ENCODE measurements at places on chromosomes 3 and 15.

DNA sequence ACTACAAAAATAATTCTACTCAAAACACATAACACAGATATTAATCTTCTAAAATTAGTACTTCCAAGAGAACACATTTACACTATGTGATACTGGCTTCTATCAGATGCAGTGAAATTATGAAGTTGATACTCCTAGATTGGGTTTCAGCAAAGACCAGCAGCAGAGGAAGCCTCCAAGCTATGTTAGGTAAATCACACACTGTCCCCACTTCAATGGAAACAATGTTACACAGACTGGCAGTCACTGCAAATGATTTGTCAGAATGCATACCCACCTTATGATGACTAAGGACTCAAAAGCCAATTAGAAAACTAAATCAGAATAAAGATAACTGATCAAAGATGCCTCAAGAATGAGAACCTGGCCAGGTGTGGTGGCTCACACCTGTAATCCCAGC is 90.1 kb upstream of the MYO5C start:
- H3K4me3 ChIP-seq, result no peak overlapping the region
- no peaks in the 10 kb centered on the region for H3K27me3 ChIP-seq
- H3K4me1 ChIP-seq, result no peaks in the 10 kb centered on the region
- peaks cover 79% of the 10 kb centered on the region for H3K36me3 ChIP-seq
- DNase-seq, result no peak

DNA sequence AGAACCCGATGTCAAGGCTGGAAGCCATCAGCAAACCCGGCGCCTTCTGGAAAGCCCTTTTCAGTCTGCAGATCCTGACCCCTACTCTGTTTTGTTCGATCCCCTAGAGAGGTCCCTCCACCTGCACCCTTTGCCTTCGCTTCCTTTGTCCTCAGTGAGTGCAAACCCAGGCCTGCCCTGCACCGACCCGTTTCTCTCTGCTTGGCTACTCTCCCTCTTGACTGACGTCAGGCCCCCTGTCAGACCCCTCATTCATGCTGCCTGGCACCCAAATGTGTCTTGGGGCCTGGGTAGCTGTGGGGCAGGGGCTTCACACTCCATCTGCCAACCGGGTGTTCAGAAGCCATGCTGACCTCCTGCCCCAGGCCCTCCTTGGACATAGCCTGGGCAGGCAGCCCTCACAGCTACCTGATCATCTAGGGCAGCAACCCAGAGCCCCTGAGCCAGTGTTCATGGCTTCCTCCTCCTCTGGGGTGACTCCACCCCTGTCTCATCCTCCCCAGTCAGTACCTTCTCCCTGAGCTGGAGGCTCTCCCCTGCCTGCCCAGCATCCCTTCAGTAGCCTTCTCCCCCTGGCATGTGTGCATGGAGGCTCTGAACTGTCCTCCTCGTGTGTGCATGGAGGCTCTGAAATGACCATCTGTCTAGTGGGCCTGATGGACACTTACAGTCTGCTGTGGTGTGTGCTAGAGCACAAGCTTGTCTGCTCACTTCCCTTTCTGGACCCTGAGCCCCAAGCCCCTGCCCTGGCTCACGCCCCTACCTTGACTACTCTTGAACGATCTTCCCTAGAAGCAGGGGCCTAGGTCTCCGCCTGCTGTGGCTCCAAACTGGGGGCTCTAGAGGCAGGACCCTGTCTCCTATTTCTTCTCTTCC is 69.4 kb downstream of the EXOG start:
- H3K4me1 ChIP-seq, result no peaks in the 10 kb centered on the region
- H3K4me3 ChIP-seq, result no peak overlapping the region
- H3K27ac ChIP-seq, result no peak overlapping the region

GRCh38 chr3:174302746-174303315 is 556.3 kb upstream of the NAALADL2 start:
- no peaks in the 10 kb centered on the region for H3K36me3 ChIP-seq
- DNase-seq, result no peak
- H3K4me1 ChIP-seq, result no peaks in the 10 kb centered on the region
- no peaks in the 10 kb centered on the region for H3K27me3 ChIP-seq

DNA sequence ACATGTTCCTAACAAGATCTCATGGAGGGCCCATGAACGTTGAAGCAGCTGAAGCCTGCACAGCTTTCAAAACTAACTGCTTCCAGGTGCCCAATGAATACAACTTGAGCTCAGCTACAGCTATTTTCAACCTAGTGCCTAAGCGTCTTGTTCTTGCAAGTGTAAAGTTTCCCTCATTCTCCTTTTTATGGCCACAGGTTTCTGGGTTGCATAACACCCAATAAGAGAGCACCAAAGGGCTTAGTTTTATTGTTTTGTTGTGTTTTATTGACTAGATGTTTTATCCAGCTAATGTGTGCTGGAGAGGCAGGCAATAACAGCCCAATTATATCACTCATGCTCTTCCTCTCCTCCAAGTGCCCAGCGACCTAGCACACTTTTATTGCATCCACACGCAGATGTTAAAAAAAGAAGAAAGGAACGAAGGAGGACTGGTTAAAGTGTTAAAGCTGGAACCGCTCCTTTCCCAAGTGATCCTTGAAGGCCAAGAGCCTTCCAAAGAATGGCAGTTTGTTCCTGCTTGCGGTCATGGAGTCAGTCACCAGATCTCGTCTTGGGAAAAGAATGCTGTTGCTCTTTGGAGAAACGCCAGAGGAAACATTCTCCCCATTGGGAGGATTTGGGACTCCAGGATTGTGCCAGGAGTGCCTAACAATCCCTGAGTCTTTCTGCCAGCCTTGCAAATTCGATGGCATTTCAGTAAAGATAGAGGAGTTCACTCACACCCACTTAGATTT is 156.9 kb downstream of the MEX3B start:
- no peaks in the 10 kb centered on the region for H3K36me3 ChIP-seq
- H3K27me3 ChIP-seq, result no peaks in the 10 kb centered on the region
- no peak for DNase-seq
- H3K4me1 ChIP-seq, result no peaks in the 10 kb centered on the region
- no peak overlapping the region for H3K4me3 ChIP-seq

GRCh38 chr3:149426325-149426724 is 48.2 kb upstream of the TM4SF4 start:
- H3K27me3 ChIP-seq, result no peaks in the 10 kb centered on the region
- H3K36me3 ChIP-seq, result no peaks in the 10 kb centered on the region
- no peak overlapping the region for H3K27ac ChIP-seq
- H3K4me1 ChIP-seq, result no peaks in the 10 kb centered on the region
- no peak for DNase-seq

GRCh38 chr15:31801152-31801551 is 229.2 kb upstream of the CHRNA7 start:
- H3K27me3 ChIP-seq, result no peaks in the 10 kb centered on the region
- no peak overlapping the region for H3K27ac ChIP-seq
- no peak overlapping the region for H3K4me3 ChIP-seq
- DNase-seq, result no peak

DNA sequence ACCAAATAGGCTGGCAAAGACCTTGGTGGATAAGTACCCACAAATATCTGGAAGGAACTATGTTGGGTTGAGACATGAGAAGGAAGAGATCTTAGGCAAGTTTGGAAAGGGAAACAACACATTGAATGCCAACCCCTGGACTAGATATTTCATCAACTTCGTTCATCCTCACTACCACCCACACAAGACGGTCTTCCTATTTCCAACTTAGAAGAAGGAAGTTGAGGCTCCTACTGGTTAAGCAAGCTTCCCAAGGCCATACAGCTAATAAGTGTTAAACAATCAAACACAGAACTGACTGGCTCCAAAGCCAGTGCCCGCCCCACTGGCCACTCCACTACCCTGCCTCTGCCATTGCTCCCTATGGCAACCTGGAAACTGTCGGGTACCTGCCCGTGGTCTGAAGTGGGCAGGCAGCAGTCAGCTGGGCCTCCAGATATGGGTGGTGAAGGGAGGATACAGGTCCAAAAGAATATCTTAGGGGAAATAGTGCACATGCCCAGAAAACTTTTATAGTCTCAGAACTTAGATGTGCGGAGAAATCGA is 94.9 kb downstream of the LIPC start:
- peak overlapping the region; percentile 36 for H3K4me3 ChIP-seq
- DNase-seq, result peak; percentile 88
- peaks cover 60% of the 10 kb centered on the region for H3K4me1 ChIP-seq
- peak overlapping the region; percentile 79 for H3K27ac ChIP-seq

- H3K27ac ChIP-seq, result no peak overlapping the region
- H3K36me3 ChIP-seq, result peaks cover 51% of the 10 kb centered on the region
- H3K4me1 ChIP-seq, result peaks cover 18% of the 10 kb centered on the region
- no peak overlapping the region for H3K4me3 ChIP-seq
- no peaks in the 10 kb centered on the region for H3K27me3 ChIP-seq
Observed at GRCh38 chr3:39101022-39101689, 6.3 kb downstream of the GORASP1 start.

- H3K27ac ChIP-seq, result no peak overlapping the region
- DNase-seq, result no peak
- H3K4me1 ChIP-seq, result peaks cover 11% of the 10 kb centered on the region
- H3K4me3 ChIP-seq, result no peak overlapping the region
Observed at GRCh38 chr3:109804697-109805096, 467.4 kb upstream of the DPPA4 start.

GRCh38 chr3:122671553-122671952 is 9.1 kb upstream of the PARP14 start:
- H3K4me1 ChIP-seq, result no peaks in the 10 kb centered on the region
- no peaks in the 10 kb centered on the region for H3K36me3 ChIP-seq
- H3K4me3 ChIP-seq, result no peak overlapping the region
- no peak for DNase-seq
- H3K27ac ChIP-seq, result no peak overlapping the region

DNA sequence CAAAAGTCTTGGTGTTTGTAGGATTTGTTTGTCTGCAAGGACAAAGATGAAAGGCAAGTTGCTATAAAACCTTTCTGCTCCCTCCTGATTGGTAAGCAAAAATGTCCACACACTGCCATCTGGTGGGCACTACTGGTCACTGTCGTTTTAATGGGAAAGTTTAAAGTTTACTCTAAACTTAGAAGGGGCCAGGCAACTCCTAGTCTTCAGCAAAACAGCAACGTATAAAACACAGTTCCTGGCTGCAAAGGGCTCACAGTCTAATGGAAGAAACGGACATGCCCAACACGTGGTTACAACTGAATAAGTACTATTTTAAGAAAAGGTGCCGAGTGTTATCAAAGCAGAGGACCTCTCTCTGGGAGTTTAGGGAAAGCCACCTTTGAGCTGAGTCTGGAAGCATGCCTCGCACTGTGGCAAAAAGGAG is 23.7 kb upstream of the TPRG1 start:
- peaks cover 21% of the 10 kb centered on the region for H3K4me1 ChIP-seq
- DNase-seq, result peak; percentile 57
- H3K27ac ChIP-seq, result no peak overlapping the region
- H3K4me3 ChIP-seq, result no peak overlapping the region

- no peaks in the 10 kb centered on the region for H3K4me1 ChIP-seq
- no peak for DNase-seq
- H3K27ac ChIP-seq, result no peak overlapping the region
Observed at GRCh38 chr3:166879661-166880060, 500.4 kb downstream of the ZBBX start.

DNA sequence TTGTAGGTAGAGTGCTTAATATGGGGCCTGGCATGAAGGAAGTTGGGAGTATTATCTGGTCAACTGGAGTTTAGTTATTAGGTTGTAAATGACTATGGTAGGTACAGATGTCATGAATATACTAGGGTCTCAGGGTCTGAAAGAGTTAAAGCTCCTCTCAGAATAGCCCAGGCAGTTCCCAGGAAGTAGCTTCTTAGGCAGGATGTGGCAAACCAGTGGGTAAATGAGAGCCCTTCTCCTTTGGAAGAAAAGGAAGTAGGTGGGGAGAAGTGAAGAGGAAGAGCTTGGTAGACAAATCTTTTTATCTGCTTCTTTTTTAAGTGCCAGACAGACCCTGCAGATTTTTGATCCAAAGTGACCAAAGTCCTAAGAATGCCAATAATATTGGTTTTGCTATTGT is 24.5 kb downstream of the MAP2K1 start:
- no peak overlapping the region for H3K27ac ChIP-seq
- H3K36me3 ChIP-seq, result no peaks in the 10 kb centered on the region
- peaks cover 56% of the 10 kb centered on the region for H3K4me1 ChIP-seq
- peak overlapping the region; percentile 9 for H3K4me3 ChIP-seq

DNA sequence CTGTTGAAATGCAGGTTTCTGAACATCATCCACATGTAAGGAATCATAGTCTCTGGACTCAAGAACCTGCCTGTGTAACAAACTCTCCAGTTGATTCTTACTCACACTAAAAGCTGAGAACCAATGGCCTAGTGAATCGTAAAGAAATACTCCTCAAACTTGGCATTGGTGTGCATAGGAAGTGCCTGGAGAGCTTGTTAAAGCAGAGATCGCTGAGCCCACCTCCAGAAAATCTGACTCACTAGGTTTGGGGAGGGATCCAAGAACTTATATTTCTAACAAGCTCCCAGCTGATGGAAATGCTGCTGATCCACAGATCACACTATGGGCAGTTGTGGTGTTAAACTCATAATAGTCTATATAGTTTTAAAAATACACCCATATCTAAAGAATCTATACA is 55.8 kb upstream of the LMCD1 start:
- no peak overlapping the region for H3K27ac ChIP-seq
- no peak overlapping the region for H3K4me3 ChIP-seq
- DNase-seq, result no peak
- no peaks in the 10 kb centered on the region for H3K27me3 ChIP-seq
- no peaks in the 10 kb centered on the region for H3K36me3 ChIP-seq

GRCh38 chr3:179330438-179330837 is 7.6 kb downstream of the ZNF639 start:
- H3K27ac ChIP-seq, result no peak overlapping the region
- H3K36me3 ChIP-seq, result peaks cover 78% of the 10 kb centered on the region
- no peak for DNase-seq
- no peaks in the 10 kb centered on the region for H3K27me3 ChIP-seq
- H3K4me1 ChIP-seq, result no peaks in the 10 kb centered on the region
- no peak overlapping the region for H3K4me3 ChIP-seq

DNA sequence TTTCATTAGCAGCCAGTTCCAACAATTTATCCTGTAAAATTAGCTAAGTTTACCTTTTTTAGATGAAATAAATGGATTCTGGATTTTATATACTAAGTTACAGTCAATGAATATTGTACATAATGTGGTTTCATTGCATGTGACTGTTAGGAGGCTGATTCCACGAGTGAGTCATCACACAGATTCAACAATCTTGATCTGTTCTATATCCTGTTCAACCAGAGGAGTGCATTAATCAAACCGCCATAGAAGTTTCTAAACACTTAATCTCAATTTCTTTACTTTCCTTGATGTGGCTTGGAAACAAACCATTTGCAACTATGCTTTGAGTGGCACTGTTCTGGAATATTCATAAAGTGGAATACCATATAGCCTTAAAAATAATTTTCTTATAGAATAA is 15.3 kb downstream of the DNAJC13 start:
- no peak overlapping the region for H3K27ac ChIP-seq
- peak; percentile 58 for DNase-seq
- H3K4me1 ChIP-seq, result peaks cover 20% of the 10 kb centered on the region
- H3K4me3 ChIP-seq, result no peak overlapping the region
- no peaks in the 10 kb centered on the region for H3K27me3 ChIP-seq
- peaks cover 18% of the 10 kb centered on the region for H3K36me3 ChIP-seq

- peak; percentile 30 for DNase-seq
- H3K27me3 ChIP-seq, result no peaks in the 10 kb centered on the region
- no peaks in the 10 kb centered on the region for H3K36me3 ChIP-seq
- H3K4me1 ChIP-seq, result peaks cover 23% of the 10 kb centered on the region
- peak overlapping the region; percentile 81 for H3K4me3 ChIP-seq
- peak overlapping the region; percentile 59 for H3K27ac ChIP-seq
Observed at GRCh38 chr15:41333026-41333562, 413 bp downstream of the NUSAP1 start.

GRCh38 chr3:53181024-53181371 is 20.0 kb downstream of the PRKCD start:
- H3K27me3 ChIP-seq, result no peaks in the 10 kb centered on the region
- no peak for DNase-seq
- H3K27ac ChIP-seq, result peak overlapping the region; percentile 65
- peaks cover 54% of the 10 kb centered on the region for H3K4me1 ChIP-seq
- peaks cover 97% of the 10 kb centered on the region for H3K36me3 ChIP-seq

All from CD14-positive monocyte (primary cell).